ENCODE measurements at places on chromosomes 5 and 9.

DNA sequence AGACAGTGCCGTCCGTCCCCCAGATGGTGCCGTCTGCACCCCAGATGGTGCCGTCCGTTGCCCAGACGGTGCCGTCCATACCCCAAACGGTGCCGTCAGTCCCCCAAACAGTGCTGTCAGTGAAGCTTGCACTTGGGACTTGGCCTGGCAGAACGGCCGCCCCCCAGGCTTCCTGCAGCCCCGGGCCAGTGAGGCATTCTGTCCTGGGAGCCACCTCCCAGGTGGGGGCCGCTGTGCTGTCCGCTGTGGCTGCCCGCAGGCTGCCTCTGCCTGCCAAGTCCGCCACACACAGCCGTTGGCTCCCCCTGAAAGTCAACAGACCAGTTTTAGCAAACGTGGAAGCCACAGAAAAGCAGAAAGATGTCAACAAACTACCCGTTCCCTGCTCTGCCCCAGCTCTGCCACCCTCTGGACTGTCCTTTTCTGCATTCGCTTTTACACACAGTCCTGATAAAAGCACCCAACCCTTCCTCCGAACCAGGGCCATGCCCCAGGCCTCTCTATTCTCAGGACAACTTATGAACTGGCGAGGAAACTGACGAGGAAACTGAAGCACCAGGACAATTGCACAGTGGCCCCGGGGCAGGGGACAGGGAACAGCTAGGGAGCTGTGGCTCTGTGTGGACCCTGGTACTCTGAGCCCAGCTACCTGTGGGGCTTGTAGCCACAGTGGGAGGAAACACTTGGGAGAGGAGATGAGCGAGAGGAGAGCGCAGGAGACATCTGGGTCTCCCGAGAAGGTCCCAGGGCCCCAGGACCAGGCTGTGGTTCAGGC lies 39.6 kb upstream of the RXRA start:
- no peak for DNase-seq

- no peak for DNase-seq
Observed at GRCh38 chr5:155878991-155879575, 447.9 kb upstream of the SGCD start.

DNA sequence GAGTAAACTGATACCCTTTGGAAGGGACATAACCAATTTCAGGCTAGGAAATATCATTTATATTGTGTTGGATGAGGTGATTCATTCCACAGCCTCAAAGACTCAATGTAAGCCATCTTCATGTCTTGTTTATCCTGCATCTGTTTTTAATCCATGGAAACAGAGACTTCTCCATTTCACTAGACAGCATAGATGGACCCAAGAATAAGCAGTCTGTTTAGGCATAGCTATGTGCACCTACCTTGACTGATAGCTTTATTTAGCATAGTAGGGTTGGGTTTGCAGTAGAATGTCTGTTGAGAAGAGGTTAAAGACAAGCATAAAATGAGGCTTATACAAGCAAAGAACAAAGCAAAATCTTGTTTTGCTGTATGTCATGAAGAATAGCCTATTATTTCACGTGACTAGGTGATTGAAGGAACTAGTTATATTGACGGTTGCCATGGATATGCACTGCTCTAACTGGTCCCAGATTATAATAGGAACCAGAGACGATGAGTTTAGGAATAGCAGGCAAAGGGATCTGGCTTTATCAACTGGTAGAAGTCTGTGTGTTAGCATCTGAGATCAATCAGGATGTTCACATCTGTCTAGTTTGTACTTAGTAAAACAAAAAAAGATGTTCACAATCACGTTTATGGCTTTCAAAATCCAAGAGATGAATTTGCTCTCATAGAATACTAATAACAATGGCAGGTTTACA lies 154.8 kb upstream of the KLF9 start:
- DNase-seq: no peak

DNA sequence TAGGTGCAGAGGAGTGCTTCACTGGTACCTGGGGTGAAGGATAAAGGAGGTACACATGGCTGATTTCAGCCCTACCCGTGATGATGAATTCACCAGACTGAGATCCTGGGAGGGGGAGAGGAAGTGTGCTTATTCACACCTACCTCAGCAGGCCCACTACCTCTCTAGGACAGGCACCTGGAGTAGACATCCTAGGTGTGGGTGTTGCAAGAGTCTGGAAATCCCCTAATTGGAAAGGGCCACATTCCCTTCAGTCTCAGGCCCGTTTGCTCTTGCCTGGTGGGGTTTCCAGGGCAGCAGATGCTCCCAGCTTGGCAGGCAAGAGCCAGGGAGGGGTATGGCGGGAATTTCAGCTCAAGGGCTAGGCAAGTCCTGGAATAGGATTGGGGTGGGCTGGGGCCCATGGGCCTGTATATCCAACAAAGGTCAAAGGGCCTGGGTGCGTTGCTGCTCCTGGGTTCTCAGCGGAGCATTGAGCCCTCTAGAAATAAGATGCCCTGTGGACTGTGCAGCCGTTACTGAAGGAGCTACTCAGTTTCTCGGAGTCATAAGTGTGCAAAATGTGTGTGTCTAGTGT lies 5.8 kb upstream of the CCL21 start:
- no peak for DNase-seq

GRCh38 chr9:137317021-137317717 lies 15.1 kb upstream of the NRARP start:
- DNase-seq: no peak
